ENCODE measurements at places on chromosomes 1 and 21. TPM values are rescaled to one million over a fixed set of nuclear protein-coding genes. Genes with fewer than 3 reads are reported as not detected.

- no peak for DNase-seq
These were observed 283.2 kb downstream of the SETD4 start for GRCh38 chr21:35777081-35777480.

- no peak for DNase-seq
These were observed 3.4 kb downstream of the LHX9 start for GRCh38 chr1:197920414-197921117.

DNA sequence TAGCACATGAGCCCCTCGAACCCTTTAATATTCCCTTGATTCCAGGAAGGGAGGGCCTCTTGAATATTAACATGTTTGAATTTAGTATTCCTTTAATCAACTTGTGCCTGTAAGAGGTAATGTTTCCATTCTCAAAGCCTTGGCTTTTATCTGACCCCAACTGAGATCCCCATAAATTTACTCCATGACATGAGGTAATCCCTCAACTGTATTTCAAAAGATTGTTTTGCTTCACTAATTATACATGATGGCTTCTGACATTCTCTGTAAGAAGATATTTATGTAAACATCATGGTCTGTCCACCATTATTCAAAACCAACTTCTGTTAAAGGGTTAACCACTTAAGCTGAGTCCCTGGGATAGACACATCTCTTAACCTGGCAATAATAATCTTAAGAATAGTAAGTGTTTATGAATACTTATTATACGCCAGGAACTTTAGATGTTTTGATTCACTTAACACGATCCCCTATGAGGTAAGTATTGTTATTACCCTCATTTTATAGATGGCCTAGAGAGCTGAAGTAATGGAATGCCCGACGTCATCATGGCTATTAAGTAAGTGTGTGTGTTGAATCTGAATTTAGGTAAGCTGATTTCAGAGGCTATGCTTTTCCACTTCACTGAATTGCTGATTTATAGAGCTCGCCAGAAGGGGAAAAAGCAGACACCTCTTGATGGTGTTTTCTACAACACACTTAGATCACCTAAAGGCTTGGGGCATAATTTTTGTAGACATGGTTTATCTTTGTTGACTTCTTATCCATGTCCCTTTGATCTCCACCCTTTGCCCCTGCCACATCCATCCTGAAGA lies 11.1 kb downstream of the KRTAP19-1 start:
- no peak for DNase-seq

DNA sequence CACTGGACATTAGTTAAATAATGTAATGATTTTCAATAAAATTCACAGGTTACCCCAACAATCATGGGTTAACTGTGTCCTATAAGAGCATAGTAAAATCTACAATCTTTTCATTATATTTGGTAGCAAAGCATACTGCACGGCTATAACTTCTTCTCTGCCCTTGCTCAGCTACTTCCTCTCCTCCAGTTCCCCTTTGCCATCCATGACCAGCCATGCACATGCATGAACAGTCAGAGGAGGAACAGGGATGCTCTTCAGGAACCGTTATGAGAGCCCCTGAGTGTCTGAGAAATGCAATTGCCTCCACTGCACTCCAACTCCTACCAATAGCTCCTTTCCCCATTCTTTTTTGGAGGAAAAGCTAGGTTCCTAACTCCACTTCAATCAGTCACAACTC lies 646.7 kb downstream of the LTN1 start:
- DNase-seq: no peak

DNA sequence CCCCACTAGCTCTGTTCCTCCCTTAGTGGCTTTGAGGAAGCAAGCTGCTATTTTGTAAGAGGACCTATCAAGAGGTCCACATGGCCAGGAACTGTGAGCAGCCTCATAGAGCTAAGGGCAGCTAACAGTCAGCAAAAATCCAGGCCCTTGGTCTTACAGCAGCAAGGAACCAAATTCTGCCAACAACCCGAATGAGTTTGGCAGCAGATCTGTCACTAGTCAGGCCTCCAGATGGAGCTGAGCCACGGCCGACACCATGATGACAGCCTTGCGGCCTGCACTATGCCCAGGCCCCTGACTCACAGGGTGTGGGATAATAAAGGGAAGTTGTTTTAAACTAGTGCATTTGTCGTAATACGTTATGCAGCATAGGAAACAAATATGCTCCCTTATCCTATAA lies 28.0 kb upstream of the H3-3A start:
- DNase-seq: no peak

GRCh38 chr1:69221524-69221923 lies 346.2 kb upstream of the LRRC7 start:
- no peak for DNase-seq

DNA sequence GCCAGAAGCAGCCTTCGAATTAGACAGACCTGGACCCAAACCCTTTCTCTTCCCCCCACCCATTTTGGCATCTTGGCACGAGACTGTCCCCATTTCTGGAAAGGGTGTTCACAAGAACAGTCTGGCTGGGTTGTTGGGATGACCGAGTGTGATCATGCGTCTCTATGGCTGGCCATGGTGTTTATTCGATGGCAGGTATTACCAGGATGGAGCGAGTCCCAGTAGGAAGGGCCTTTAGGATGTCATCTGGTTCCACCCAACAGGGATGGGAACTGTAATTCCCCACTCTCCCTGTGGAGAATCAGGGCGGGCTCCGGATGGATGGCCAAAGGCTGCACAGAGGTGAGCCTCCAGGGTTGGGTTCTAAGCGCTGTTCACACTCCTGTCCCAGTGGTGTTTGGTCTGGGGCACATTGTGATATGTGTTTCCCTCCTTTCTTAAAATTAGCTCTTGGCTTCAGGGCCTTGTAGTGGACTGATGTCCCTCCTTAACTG lies 33.4 kb upstream of the ATP5PO start:
- DNase-seq: no peak

- DNase-seq: no peak
These were observed 1.0 kb downstream of the TP53BP2 start for GRCh38 chr1:223844787-223845036.

DNA sequence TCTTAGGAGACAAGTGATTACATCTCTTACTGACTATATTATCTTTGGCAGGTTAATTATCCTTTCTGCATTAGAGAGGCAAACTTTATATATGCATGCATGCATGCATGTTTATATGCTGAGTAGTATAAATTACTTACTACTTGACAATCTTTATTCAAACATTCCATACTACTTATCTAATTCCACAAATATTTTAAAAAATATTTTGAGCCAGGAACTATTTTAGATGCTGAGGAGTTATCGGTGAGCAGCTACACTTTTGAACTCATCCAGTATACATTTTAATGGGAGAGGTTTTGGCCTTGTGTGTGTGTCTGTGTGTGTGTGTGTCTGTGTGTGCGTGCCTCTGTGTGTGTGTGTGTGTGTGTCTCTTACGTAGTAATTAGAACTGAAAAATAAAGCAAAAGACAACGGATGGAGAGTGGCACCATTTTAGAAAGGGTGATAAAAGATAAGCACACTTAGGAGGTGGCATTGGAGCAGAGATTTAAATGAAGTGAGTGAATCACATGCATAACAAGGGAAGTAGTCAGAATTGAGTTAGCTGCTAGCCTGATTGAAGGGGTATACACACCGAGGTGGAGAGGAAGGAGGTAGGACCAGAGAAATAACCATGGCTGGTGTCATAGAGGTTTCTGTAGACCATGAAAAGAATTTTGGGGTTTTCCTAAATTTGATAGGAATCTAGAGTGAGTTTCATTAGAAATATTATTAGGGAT lies 1488.4 kb downstream of the MRPL39 start:
- no peak for DNase-seq

GRCh38 chr1:25549273-25550154 lies 6.1 kb downstream of the LDLRAP1 start:
- no peak for DNase-seq

DNA sequence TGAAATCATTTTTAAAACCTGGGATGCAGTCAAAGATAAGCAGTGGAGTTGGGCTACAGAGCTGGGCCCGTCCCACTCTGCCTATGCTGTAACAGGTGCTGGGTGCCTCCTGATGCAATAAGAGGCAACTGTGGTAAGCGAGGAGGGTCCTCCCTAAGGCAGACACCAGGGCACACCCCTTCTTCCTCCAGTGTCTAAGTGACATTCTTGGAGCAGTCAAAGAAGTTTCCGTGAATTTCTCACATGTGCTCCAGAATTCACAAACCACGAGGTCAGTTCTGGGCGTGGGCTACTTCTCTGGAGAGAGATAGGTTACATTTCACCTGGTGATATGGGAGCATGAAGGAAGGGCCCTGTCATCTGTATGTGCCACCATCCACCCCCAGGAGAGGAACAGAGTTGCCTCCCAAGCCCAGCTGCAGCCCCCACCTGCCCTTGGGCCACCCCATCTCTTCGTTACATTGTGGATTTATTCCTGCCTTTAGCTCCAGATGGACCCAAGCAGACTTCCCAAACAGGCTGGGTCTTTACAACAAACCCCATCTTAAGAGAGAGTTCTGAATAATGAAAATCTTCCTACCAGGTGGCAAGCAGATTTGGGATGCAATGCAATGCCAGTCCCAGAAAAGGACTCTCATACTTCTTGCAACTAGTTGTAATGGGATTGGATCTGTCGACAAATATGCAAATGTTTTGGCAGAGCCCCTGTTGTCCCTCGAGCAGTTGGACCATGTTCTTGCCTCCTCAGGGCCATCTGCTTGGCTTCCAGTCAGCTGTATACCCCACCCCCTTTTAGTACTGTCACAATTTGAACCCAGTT lies 82.5 kb upstream of the CNTN2 start:
- no peak for DNase-seq

DNA sequence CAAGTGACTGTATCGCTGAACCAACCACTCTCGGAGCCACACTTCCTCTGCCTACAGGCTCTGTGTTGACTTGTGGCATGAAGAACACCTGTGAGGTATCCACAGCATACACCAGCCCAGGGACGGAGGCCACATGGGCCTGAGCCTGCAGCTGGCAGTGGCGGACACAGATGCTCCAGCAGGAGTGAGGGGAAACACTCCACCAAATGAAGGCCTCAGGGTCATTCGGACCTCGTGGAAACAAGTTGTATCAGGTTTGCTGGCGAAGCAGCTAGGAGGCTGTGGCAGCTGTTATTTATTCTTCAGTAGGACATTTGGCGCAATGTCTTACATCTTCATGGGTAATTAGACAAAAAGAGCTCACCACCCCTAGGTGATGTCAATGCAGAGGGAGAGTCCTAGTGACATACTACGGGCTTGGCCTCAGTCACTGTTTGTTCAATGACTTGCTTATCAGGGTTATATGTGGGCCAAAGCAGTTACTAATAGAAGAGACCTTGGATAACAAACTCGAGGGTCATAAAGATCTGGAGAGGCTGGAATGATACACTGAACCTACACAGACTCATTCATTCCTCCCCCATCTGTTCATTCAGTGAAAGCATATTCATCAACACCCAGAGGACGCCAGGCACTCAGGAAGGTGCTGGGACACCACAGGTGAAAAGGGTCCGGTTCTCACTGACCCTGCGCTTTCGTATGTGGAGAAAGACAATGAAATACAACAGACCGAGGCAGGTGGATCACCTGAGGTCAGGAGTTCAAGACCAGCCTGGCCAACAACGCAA lies 11.6 kb upstream of the ETS2 start:
- DNase-seq: no peak

DNA sequence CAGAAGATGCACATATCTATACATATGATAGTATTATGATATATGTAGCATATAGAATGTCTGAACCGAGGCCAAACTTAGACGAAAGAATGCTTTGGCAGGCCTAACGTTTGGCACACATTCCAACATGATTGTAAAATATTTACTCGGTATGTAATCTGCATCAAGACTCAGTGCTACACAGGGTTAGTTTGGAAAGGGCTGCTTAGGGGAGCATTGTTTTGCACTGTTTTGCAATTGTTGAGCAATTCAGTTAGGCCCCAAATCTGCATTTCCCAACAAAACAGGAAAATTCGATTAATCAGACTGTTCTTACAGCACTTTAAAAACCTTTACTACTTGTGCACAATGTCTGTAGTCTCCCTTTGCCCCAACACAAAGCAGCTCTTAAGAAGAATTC lies 216.0 kb upstream of the NEGR1 start:
- no peak for DNase-seq

DNA sequence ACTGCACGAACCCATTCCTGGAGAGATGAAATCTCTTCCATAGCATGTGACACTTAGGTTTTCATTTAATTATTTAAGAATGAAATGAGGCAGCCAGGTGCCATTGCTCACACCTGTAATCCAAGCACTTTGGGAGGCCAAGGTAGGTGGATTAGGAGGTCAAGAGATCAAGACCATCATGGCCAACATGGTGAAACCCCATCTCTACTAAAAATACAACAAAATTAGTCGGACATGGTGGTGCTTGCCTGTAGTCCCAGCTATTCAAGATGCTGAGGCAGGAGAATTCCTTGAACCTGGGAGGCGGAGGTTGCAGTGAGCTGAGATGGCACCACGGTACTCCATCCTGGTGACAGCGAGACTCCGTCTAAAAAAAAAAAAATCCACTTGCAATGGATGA lies 17.8 kb downstream of the L1TD1 start:
- no peak for DNase-seq

- DNase-seq: no peak
These were observed 1.8 kb upstream of the CTPS1 start for GRCh38 chr1:40977716-40978115.

GRCh38 chr1:31954607-31955283 lies 16.6 kb upstream of the PTP4A2 start:
- DNase-seq: no peak

DNA sequence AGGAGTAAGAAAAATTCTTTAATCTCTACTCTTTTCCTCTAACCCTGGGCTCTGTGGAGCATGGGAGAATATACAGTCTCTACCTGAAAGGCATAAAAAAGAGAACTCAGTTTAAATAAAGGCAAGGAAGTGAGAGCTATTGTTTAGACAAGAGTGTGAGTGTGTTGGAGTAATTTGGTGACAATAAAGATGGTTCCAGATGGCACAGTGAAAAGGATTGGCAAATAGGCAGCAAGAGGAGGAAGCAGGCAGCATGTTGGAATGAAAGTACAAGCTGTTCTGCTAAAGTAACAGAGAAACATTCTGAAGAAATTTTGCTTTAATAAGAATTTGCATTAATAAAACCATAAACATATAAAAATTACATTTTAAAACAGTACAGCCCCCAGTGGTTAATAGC lies 163.4 kb downstream of the DNM3 start:
- no peak for DNase-seq

- no peak for DNase-seq
These were observed 181.4 kb upstream of the KIAA0040 start for GRCh38 chr1:175373786-175374623.

DNA sequence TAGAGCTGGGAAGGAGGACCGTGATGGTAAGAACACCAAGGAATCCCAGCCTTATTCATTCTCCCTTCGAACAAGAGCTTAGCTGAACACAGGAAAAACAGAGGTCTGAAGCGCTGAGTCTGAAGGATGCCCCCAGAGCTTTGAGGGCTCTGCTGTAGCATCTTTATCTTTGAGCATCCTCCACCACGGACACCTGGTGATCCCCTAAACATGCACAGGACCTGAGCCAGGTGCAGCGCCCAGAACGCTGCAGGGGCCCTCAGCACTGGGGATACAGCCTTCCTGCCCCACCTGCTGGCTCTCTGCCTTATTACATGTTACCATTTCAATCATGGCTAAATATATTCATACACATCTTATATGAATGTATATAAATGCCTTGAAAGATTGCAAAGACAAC lies 7.7 kb upstream of the GPATCH4 start:
- DNase-seq: no peak

KRTAP11-1 gene
- not detected for total RNA-seq

CHIA gene
- total RNA-seq: not detected

VASH2 gene
- total RNA-seq: 1.7 TPM

CFAP45 gene
- total RNA-seq: 1.6 TPM

OSCP1 gene
- total RNA-seq: 5.5 TPM

MROH9 gene
- total RNA-seq: not detected

Measured in Panc1 (cell line).